ENCODE measurements at places on chromosomes 11 and 22.

- DNase-seq, result no peak
Measured at GRCh38 chr11:27413218-27413617, 50.2 kb upstream of the CCDC34 start.

- DNase-seq, result no peak
Measured at GRCh38 chr11:64909653-64910343, 7.2 kb downstream of the ATG2A start.

GRCh38 chr11:20156280-20156875 is 3.9 kb downstream of the DBX1 start:
- DNase-seq, result peak; percentile 48

GRCh38 chr22:42171946-42172719 is 41.5 kb upstream of the CYP2D6 start:
- no peak for DNase-seq

GRCh38 chr11:86735451-86736290 is 63.3 kb upstream of the ME3 start:
- DNase-seq, result no peak

DNA sequence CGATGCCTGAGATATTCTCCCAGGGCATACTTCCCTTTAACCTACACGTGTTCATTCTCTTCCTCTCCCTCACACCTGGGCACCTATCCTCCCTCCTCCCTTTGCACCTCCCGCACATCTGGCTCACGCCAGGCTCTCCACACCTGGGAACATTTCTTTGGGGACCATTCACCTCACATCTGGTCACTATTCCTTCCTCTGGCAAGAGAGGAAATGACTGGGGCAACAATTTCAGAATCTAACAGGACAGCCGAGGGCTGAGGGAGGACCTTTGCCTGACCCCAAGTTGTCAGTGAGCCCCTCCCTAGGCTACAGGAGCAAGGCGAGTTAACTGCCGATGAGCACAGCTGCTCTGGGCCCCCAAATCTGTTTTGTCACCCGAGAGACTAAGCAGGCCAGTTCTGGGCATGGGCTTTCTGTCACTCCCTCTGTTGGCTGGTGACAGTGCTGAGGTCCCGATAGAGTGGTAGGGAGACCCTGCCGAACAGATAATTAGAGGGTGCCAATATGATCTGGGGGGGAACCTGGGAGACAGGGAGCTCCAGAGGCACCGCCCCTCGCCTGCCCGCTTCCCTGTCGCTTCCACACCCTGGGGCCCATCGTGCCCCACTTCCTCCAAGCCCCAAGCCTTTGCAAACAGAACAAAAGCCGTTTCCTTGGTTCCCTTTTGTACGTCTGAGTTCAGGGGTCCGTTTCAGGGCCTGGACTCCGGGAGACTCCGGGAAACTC is 45.6 kb downstream of the EIF3F start:
- DNase-seq, result no peak

- no peak for DNase-seq
Measured at GRCh38 chr22:48883211-48883960, 944.3 kb downstream of the BRD1 start.

GRCh38 chr11:19366992-19367709 is 126.4 kb upstream of the E2F8 start:
- no peak for DNase-seq

DNA sequence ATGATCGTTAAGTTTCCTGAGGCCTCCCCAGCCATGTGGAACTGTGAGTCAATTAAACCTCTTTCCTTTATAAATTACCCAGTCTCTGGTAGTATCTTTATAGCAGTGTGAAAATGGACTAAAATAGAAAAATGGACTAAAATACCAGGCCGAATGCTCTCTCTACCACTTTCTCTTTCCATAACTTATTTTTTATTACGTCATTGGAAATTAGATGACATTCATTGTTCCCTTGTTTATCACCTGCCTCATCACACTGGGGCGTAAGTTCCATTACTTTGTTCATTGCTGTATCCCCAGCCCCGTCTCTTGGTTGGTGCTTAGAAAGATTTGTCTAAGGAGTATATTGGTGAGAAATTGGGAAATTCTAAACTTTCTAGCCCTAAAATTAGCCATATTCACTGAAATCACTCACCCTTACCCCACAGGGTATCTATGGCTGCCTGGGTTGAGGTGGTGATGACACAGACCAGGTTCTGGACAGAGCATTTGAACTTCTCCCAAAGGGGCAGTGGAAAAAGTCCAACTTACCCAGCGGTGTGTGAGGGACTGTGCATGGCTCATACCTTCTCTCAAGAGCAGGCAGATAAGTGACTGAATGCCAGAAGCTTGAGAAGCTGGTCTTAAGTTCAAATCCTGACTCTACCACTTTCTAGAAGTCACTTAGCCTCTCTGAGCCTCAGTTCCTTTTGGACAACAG is 50.9 kb upstream of the TP53I11 start:
- DNase-seq, result no peak

GRCh38 chr22:34102633-34103032 is 182.4 kb upstream of the LARGE1 start:
- DNase-seq, result no peak
